Psoas muscle (tissue), 8 donors: ENCODE measurements at places on chromosomes 4 and X. TPM values are rescaled to one million over a fixed set of nuclear protein-coding genes. Genes with fewer than 3 reads are reported as not detected.

Gene SNCA
- 0.57 TPM for polyA plus RNA-seq

Gene OSTC
- polyA plus RNA-seq, result 34.6 TPM

Gene TMPRSS11A
- polyA plus RNA-seq, result not detected

Gene KDR
- 4.5 TPM for polyA plus RNA-seq

Gene BTK
- polyA plus RNA-seq, result 0.27 TPM

Gene GPC4
- polyA plus RNA-seq, result 9.3 TPM

Gene DCAF8L2
- not detected for polyA plus RNA-seq

Gene ADGRA3
- polyA plus RNA-seq, result 17.5 TPM

Gene SLC9B1
- 0.37 TPM for polyA plus RNA-seq

Gene VEGFD
- 1.2 TPM for polyA plus RNA-seq

Gene CXCL8
- polyA plus RNA-seq, result 0.25 TPM

Gene PDGFRA
- polyA plus RNA-seq, result 5.1 TPM

Gene NIPAL1
- 0.41 TPM for polyA plus RNA-seq

Gene ANKRD17
- 17.9 TPM for polyA plus RNA-seq

Gene C4orf36
- polyA plus RNA-seq, result not detected

Gene PCDH11X
- not detected for polyA plus RNA-seq

Gene HERC5
- polyA plus RNA-seq, result 0.51 TPM

Gene LPAR4
- not detected for polyA plus RNA-seq

Gene NPY2R
- polyA plus RNA-seq, result not detected
